ENCODE measurements at places on chromosomes 2 and 18.

DNA sequence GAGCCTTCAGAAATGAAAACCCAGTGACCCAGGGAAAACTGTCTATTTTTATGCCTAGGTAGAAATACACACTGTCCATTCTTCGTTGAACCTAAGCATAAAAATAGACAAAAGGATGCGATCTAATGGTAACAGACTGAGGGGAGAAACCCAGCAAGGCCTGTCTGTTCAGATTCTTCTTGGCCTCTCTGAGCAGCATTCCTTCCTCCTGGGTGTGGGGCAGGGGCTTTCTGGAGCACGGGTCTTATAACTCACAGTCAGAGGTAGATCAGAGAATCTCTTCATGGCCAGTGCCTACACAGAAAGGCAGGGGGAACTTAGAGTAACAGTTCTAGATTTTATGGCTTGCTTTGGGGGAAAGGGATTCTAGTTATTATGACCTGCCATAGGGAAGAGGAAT is 56.0 kb downstream of the PKDCC start:
- DNase-seq, result no peak

DNA sequence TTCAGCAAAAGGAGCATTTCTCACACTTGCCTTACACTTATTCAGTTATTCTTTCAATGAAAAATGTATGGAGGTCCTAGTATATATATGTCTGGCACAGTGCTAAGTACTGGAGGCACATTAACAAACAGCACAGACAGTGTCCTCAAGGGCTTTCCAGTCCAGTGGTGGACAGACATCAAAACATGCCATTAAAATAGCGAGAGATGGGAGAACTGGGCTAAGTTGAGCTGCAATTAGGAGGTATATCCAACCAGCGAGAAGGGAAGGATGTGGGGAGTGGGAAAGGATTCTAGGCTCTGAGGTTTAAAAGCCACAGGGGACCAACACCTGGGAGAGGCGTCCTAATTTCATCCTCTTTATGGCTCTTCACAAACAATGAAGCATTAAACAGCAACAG is 127.5 kb upstream of the TTC39C start:
- no peak for DNase-seq

- no peak for DNase-seq
Observed at GRCh38 chr2:19611491-19612332, 253.3 kb upstream of the OSR1 start.

- DNase-seq, result no peak
Observed at GRCh38 chr2:38251940-38252339, 125.1 kb downstream of the ATL2 start.

DNA sequence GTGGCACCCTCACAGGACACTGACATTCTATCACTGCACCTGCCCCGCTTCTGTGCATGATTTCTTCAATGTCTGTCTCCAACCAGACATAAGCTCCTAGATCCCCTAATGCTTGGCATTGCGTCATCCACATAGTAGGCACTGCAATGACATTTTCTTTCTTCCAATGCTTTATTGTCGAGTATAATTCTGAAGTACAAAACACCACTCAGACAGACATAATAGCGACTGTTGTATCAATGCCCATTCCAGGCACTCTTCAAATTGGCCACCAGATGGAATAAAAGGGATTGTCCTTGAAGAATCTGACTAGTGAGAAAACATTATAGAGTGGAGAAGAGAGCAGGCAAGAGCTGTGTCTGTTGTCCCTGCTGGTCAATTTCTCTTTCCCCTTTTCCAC is 89.0 kb downstream of the LPIN1 start:
- DNase-seq, result no peak

DNA sequence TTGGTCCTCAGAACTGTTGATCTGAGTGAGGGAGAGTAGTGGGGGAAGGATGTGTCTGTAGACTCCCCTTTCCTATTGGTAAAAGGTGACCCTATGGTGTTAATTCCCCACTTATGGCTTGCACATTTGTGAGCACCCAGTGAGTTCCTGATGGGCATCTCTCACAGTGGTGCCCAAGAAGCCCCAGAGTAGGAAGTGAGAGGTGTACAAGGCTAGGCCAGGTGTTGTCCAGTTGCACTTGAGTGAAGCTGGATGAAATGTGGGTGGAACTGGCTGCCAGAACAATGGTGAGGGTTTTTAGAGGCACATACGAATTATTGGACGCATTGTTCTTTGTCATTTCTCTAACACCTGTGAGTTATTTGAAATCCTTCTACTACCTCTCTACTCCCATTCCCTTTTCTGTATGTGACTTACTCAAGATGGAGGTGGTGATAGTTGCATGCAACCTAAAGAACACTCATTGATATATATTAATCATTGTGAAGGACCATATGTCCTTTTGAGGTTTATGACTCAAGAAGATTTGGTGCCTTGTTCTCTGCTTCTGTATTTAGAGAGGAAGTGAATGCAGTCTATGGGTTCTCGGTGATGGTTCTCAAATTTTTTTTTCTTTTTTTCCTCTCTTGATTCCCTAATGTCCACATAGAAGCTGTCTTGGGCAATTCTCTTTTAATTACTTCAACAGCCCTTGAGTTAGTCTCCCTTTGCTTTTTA is 162.7 kb downstream of the FSHR start:
- DNase-seq, result no peak

- DNase-seq, result no peak
Observed at GRCh38 chr18:2912357-2913299, 65.8 kb downstream of the EMILIN2 start.

- DNase-seq, result peak; percentile 28
Observed at GRCh38 chr2:62216616-62217015, 20.7 kb downstream of the B3GNT2 start.

DNA sequence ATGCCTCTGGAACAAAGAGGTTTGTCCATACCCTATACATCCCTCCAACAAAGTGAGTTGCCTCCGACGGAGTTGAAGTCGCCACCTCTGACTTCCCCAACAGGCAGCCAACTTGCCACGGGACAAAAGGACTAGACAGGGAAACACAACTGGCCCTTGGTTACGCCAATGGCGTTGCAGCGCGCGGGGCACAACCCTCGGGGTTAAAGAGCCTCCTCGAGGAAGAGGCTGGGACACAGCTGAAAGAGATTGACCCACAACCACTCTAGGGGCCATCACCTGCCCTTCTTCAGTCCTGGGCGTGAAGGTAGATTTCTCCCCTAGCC is 545 bp downstream of the GTF3C2 start:
- DNase-seq, result no peak

DNA sequence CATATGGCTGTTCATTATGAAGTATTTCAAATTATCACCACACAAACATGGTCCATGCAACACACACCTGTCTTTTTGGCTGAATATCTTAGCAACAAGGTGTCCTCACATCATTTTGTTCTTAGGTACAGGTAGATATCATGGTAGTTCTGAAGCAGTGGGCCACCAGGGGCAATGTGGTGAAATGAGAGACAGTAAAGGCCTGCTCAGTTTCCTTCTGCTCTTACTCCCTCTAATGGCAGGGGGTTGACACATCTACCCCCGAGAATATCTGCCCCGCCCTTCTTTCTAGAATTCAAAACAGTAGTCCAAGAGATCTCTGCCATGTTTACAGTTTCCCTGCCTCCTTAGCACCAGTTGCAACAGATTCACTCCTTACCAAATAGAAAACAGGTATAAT is 147.0 kb upstream of the KLHL14 start:
- peak; percentile 8 for DNase-seq

DNA sequence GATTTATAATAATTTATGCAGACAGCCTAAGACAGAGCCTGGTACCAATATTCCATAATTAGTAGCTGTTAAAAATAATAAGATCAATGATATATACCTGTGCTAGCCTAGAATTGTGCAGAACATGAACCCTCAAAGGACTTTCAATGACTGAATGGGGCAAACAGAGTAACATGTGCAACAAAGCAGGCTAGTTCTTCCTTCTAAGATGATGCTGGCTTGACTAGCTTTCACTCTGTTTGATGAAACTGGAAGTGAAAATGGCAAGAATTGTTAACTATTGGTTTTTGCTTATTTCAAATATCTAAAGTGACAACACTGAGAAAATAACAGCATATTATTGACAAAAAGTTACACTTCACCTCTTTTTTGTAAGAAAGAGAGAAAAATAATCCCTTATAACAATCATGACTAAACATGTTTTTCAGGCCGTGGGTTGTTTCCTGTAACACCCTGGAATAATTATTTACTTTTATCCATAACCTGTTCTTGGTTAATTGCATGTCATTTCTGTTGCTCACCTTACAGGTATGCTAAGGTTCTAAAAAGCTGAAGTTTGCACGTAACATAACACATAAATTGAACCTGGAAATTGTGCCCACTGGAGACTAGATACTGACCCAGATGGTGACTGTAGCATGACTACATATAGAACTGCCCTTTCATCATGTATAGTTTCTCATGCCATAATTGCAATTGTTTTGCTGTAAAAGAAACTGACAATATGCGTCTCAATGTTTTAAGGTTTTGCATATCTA is 108.7 kb downstream of the C18orf54 start:
- DNase-seq, result no peak

- no peak for DNase-seq
Observed at GRCh38 chr2:55025627-55026026, 24.6 kb downstream of the RTN4 start.

DNA sequence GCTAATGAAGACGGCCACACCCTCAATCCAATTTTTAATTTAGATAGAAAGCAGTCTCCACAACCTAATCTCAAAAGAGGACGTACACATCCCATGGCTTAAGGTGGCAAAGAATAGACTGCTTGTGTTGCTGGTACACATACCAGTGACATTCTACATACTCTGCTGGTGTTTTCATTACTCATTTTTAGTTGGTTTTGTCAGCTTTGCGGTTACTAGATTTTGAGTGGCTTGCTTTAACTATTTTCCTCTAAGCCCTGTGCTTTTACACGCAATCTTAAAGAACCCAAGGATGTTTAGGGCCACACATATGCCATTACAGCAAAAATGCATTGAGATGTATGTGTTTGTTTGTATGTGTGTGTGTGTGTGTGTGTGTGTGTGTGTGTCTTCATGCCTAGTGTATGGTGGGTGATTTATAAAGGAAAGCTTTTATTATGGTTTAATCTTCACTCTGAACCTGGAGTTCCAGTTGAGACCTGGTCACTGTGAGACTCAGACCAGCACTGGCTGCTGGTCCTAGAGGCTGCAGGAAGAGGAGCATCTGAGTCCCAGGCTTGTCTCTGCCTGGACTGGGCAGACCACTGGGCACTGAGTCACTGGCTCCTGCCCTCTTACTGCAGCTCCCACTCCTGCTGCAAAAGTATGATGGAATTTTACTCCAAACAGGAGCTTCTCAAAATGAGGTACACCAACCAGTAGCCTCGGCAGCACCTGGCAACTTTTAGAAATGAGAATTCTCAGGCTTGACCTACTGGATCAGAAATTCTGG is 415.9 kb downstream of the NBAS start:
- DNase-seq, result no peak

DNA sequence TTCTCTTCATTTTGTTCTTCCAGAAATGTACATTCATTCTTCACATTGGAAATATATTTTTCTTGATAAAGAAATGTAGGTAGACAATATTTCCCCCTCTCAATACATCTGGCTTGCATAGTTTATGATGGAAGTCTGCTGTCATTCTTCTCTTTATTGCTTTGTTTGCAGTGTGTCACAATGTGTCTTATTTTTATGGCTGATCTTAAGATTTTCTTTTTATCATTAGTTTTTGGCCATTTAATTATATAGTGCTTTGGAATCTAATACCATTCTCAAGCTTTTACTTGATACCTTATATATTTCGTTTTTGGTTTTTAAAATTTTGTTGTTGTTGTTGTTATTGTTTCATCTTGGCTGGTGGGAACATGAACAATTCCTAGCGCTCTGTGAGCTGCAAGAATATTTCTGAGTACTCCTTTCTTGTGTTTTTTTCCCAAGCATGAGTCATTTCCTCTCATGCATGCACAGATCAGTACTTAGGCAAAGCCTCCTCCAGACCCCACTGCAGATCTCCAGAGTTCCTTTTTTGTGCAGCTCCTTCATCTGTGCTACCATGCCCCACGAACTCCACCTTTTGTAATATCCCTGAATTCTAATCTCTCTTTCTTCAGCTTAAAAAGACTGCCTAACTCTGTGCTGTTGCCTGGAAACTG is 13.7 kb upstream of the MMADHC start:
- DNase-seq, result no peak

- DNase-seq, result peak; percentile 84
Observed at GRCh38 chr2:230575642-230576324, 136.9 kb upstream of the CAB39 start.

- no peak for DNase-seq
Observed at GRCh38 chr2:21452678-21453077, 328.9 kb downstream of the TDRD15 start.

- no peak for DNase-seq
Observed at GRCh38 chr18:13163167-13163927, 55.2 kb upstream of the LDLRAD4 start.

DNA sequence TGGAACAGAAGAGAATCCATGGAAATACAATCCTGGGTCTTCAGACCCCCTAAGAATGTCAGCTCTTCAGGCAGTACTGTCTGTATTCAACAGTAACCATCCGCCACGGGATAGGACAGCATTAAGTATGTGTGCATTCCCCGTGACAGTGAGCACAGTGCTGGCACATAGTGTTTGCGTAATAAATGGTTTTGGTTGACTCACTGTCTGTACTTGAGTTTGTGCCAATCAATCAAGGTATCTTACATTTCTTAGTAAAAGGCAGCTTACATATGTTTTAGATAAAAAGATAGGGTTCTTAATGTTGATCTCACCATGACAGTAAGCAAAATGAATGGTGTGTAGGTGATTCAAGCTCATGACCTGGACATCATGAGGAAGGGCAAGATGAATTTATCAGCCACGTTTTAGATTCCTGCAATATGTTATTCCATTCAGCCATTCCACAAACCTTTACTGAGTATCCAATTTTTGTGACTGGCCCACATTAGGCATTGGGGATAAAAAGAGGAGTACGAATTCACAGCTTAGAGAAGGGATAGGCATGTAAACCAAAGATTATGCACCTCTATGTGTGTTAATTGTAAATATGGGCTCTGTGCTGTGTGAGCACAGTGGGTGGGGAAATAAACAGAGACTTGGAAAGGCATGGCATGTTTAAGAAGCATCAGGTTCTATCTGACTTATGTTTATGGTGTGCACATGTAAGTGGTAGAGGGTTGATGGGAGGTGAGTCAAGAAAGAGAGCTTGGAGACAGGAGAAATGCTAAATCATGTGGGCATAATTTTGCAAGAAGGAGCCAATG is 258.8 kb downstream of the SLC8A1 start:
- no peak for DNase-seq
